ENCODE measurements at places on chromosomes 5 and 9.

- DNase-seq, result peak; percentile 7
These were observed 129.3 kb downstream of the GCNT1 start for GRCh38 chr9:76588316-76588715.

DNA sequence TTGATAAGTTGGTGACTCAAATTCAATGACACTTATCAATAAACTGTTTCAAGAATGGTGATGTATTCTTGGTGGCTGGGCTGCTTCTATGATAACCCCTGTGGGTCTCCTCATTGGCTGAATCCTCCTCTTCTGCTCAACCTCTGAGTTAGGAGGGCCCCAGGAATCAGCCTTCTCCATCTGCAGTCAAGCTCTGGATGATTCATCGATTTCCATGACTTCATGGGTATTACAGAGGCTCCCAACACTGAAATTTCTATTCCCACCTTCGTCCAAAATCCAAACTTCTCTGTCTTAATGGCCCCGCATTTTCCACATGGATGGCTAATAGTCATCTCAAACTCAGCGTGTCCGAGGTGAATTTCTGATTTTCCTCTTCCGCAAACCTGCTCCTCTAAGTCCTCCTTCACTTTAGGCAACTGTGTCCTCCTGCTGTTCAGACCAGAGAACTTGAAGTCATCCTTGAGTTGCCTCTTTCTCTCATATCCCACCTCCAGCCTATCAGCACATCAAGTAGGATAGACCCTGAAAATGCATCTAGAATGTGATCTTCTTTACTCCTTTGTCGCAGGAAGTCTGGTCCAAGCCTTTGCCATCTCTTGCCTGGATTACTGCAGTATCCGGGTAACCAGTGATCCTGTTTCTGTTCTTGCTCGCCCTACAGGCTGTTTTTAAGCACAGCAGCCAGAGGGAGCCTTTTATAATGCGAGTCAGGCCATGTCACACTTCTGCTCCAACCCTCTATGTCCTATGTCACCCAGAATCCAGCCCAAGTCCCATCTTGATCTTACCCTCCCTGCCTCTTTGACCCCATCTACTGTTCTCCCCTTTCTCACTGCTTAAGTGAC, 41.4 kb upstream of the IL7R start:
- DNase-seq, result no peak

GRCh38 chr9:83557771-83558170, 19.6 kb upstream of the FRMD3 start:
- no peak for DNase-seq

DNA sequence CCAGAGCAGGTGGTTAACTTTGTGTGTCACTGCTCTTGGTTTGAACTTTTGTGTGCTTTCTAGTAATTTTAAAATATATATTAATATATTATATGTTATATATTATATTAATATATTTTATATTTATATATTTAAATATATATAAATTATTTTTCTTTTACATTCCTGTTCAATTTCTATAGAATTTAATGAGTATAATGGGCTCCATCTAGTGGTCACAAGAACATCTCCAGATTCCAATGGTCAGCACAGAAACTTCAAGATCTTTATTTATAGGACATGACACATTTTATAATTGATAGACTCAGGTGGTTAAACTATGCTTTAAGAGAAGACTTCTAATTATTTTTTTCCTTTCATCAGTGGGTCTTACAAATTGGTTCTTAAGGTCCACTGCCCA, 39.1 kb downstream of the COL23A1 start:
- DNase-seq, result no peak

DNA sequence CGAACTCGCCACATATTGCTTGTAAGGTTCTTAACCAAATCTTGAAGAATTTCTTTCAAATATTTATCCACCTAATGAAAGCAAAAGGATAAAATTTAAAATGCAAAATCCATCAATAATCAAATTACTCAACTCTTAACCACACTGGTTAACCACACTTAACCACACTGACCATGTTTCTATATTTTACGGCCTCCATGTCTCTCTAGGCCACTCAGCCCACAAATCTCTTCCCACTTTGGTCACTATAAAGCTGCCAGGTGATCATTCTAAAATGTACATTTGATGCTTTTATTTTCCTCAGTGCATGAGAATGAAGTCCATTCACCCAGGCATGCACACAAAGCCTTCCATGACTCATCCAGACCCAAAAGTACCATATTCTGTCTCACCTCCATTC, 56.4 kb upstream of the OR2K2 start:
- no peak for DNase-seq

DNA sequence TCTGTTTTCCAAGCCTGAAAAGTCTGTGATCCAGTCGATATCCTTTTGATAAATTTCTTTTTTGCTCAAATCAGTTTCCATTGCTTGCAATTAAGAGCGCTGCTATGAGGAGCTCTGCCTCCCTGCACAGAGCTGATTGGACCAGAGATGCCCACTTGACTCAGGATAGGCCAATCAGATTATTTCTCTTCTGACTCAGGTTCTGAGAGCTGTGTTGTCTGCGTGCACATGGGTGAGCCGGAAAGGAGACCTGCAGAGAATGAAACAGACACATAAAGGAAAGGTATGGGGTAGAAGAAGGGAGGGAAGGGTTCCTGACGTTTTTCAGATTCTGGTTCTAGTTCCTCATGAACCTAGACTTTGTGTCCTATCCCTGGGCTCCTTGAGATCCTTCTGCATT, 15.8 kb upstream of the FABP6 start:
- no peak for DNase-seq

DNA sequence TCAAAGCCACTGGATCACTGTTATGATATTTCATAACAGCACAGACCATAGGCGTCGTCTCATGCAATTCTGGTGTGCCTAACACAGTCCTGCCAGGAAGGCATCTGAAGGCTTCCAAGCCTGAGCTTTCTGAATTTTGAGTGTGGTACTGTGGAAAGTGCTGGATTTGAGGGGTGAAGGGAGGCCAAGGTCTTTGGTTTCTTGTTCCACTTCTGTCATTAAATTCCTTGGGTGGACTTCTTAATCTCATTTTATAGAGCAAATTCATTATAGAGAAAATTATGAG, 441.3 kb upstream of the PIK3R1 start:
- DNase-seq, result no peak

GRCh38 chr5:79509244-79509885, 4.6 kb downstream of the HOMER1 start:
- DNase-seq, result no peak

DNA sequence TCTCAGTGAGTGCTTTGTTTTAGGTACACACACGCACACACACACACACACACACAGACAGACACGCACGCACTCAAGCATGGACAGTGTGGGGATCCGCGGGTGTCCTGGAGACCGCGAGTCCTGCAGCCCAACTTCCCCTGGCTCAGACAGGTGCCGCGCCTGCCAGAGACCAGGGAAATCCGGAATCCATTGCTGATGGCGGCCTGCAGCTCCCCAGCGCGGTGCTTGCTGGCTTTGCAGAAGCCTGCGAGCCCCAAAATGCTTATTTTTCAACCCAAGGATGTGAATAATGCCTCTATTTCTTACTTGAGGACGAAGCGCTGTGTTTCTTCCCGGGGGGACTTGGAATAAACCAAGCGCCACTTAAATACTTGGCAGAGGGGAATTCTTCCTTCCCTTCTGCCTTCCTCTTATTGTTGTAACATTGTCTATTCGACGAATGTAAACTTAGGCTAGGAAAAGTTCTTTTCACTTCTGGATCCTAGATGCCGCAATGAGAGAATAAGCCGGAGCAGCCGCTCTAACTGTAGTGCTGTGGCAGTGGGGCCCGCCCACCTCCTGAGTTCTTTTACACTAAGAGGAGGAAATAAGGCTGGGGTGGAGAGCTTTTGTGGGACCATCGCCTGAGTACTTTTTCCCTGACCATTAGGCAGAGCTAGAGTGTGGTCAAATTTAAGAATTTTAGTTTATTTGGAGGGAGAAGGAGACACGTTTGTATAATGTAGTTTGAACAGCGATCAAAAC, 802 bp downstream of the ITGA2 start:
- DNase-seq, result no peak

DNA sequence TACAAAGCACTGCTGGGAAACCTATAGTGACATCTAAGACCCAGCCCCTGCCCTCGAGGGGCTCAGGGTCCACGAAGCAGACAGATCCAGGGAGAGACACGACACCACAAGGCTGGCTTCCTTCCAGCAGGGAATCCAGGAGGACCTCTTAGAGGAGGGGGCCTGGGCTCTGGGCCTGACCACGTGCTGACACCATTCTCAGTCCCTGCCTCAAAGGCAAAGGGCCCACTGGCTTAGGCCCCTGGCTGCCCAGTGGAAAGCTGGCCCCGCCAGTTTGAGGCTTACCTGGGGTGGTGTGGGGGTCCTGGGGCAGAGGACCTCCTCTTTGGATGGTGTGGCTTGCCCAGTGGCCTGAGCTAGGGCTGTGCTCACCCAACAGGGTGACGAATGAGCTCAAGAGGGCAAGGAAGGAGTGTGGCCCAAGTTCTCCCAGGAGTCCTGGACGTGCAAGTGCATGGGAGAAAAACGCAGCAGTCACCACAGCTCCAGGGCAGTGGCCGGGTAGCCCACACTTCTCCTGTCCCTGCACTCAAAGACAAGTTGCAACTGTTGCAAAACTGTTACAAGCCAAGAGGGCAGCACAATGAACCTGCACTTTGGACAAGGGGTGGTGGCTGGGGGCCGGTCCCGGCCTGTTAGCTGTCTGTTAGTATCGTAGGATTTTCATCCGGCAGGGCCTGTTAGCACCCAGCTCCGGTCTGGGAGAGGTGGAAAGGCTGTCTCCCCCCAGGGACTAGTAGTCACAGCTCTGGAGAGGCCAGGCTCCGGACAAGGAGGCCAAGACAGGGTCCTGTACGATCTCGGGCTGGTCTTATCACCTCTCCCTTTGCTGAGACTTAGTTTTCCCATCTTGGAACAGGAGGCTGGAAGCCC, 1.5 kb upstream of the SARDH start:
- DNase-seq, result no peak

- DNase-seq, result no peak
These were observed 159.3 kb downstream of the RGS3 start for GRCh38 chr9:113622600-113623400.

All from vagina (tissue), 2 donors.